ELF-1 (cell line): ENCODE measurements at places on chromosomes 12 and 14.
A peak's percentile ranks its signal among the peaks of the same experiment; 100 is the strongest.

- DNase-seq, result no peak
Measured at GRCh38 chr14:63180011-63180410, 24.2 kb upstream of the RHOJ start.

- DNase-seq, result peak; percentile 55
Measured at GRCh38 chr12:113482334-113482733, 10.7 kb upstream of the LHX5 start.

GRCh38 chr12:104482113-104482512 is 25.4 kb downstream of the CHST11 start:
- DNase-seq, result no peak

- no peak for DNase-seq
Measured at GRCh38 chr14:100841761-100842403, 16.0 kb downstream of the MEG3 start.

DNA sequence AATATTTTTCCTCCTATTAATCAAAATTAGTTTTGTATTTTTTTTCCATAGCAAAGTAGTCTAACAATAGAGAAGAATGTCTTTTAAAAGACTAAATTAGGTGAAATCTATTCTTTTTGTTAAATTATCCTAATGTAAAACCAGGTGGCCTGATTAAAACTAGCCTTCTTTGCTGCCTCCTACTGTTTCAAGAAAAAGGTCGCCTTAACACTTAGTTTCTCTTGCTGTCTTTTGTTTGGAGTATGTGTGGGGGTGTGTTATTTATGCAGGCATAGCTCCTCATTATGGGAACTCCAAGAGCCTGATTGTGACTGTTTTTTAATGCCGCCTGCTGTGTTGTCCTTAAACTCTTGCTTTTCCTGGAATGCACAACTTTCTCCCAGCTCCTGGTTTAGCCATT is 855.3 kb downstream of the DIO2 start:
- peak; percentile 15 for DNase-seq

DNA sequence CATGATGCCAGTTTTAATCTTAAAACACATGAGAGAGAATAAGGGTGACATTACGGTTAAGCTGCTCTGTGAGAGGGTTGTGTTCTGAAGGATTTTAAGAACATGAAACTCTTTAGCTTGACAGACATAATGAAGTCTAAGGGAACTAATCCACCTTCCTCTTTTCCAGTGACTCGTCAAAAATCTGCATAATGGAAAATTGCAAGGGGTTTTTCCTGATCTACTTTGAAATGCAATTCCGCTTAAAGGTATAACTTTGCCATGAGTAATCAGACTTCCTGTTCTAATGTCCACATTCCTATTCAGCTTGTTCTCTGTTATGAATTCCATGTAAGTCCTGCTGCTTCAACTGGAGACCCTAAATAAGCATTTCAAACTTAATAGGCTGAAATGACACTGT is at the start of gene ZNF705A:
Gene ZNF705A, plus strand, starts transcription at position 171 of the 400 bp plus-strand sequence. CDS start 15,611 bp downstream, outside the sequence.
- no peak for DNase-seq

DNA sequence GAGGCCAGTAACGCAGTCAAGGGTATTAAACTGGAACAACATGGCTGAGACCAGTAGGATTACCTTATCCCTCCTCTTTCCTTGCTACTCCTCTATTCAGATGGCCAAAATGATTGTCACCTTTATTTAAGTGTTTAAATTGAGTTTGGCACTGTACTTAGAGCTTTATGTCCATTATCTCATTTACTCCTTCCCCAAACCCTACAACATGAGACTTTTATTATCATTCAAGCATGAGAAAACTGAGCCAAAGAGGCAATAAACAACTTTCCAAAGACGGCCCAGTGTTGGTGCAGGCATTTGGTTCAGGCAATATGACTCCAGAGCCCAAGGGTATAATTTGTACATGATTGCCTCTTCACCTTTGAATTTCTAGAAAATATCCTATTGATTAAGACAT is 370.9 kb upstream of the KITLG start:
- no peak for DNase-seq

GRCh38 chr12:32191445-32191844 is 84.8 kb downstream of the BICD1 start:
- no peak for DNase-seq

DNA sequence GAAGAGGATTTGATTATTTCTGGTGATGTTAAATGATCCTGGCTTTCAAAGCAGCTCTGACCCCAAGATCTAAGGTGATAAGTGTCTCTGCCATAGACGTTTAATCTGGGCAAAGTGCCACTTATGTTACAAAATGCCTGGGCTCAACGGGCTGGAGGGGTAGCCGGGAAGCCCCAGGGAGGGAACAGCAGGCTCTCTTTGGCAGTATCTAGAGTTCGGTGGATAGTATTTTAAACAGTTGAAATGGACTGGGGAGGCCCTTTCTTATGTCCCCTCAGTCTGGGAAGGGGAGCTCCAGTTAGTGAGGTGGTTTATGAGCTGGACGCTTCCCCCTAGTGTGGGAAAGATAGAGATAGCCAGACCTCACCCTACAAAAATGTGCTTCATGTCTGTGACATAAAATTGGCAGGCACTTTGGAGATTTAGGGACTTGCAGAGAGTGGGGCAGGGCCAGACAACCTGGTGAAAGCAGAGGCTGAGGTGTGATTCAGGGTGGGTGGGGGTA is 5.5 kb upstream of the HOXC11 start:
- no peak for DNase-seq

- DNase-seq, result peak; percentile 34
Measured at GRCh38 chr12:122830517-122831214, 4.6 kb upstream of the HIP1R start.
